ENCODE measurements at places on chromosomes 12 and 14.

DNA sequence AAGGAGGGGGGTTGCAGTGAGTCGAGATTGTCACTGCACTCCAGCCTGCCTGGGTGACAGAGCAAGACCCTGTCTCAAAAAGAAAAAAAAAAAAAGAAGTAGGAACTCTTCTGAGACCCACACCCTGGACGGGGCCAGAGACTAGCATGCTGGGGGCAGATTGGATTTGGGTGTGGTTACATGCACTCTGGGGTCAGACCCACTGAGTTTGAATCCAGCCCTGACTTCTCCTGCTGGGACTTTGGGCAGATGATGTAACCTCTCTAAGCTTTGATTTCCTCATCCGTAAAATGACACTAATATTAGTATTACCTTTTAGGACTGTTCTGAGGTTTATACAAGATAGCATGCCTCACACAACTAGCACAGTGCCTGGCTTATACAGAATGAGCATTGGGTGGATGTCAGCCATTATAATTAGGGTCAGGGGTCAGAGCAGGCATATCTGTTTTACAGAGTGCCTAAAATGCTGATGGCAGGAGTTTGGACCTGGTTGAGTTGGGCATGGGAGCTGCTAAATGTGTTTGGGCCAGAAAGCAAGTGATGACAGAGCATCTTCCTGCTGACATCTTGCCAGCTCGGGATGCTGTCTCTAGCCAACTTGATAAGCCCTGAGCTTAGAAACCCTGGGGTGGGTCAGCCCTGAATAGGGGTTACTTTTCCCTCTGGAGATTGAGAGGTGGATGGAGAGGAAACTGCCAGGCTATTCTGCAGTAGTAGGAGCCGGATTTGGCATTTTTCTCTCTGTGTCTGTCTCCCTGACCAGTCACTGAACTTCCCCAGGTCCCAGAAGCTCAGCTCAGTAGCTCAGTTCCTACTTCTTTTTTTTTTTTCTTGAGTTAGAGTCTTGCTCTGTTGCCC, 15.5 kb downstream of the TPCN1 start:
- DNase-seq: no peak

DNA sequence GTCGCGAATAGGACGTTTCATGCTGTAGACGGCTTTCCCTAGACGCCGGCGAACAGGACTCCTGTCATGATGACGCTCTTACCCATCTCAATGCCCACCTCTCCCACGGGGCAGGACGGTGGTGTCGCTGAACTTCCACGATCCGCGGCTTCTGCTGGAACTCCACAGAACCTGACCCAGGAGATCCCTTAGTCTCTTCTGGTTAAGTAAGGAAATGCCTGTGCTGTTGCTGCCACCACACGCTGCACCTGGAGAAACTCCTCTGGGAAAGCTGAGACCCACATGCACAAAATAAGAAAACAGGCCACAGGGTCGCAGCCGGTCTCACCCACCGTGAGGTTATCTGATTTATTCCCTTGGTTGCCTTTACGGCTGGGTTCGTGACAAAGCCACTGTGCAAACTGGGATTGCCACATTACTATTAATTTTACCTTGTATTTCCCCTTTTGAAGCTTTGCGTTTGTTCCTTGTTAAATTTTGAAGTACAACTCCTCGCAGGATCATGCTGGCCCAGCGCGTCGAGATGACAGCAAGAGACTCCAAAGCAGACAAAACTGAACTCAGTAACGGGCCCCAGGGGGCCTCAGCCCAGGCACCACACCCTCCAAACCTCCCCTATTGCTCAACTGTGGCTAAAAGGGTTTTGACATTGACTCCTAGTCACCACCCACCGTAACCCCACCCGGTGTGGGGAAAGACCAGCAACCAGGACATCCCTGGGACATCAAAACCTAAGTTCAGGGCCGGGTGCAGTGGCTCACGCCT, 9.2 kb upstream of the MMP17 start:
- no peak for DNase-seq

DNA sequence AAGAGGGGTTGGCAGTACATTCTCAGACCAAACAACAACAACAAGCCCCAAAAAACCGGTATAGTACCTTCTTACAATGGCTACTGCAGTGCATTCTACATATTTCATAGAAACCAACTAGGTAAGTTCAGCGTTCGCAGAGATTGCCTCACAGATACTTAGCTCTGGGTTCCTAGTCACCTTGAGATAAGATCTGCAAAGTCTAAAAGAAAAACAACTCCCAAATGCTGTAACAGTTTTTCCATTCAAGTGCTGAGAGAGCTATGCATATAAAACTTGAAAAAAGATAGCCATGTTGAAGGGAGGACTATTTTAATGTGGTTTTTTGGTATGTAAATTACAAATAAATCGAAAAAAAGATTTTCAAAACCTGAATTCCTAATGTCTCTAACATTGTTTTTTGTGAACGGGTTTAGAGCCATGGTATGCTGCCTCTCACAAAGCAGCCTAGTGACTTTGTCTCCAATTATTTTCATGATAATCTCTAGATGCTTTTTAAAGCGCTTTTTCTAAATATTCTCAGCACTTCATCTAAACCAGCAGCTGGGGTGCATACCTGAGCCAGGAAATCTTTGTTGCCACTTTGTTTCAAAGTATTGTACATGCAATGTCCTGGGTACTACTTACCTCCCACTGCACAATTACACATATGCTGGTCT, 56.6 kb upstream of the CRACR2A start:
- DNase-seq: no peak

GRCh38 chr12:125491553-125491952, 426.3 kb downstream of the AACS start:
- no peak for DNase-seq

GRCh38 chr12:268483-268840, 5.8 kb upstream of the SLC6A13 start:
- no peak for DNase-seq

DNA sequence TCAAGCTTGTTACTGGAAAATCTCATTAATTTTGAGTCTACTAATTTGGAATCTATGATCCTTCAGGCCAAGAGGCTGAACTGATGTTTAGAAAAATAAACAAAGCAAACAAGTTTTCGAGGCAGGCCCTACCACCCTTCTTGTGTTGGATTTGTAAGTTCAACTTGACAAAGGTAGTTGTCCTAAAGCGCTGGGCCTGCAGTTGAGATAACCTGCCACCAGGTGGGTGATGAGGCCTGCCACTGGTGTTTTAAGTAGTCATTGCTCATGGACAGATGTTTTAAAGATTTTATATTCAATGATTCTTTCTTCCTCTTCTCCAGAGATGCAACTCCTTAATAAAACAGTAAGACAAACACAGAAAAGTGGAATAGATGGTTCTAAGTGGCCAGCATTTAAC, 19.4 kb downstream of the ACVRL1 start:
- DNase-seq: peak; percentile 54

- no peak for DNase-seq
Measured at GRCh38 chr12:15754233-15754632, 35.0 kb downstream of the EPS8 start.

- DNase-seq: no peak
Measured at GRCh38 chr14:70801836-70802235, 7.5 kb downstream of the MAP3K9 start.

DNA sequence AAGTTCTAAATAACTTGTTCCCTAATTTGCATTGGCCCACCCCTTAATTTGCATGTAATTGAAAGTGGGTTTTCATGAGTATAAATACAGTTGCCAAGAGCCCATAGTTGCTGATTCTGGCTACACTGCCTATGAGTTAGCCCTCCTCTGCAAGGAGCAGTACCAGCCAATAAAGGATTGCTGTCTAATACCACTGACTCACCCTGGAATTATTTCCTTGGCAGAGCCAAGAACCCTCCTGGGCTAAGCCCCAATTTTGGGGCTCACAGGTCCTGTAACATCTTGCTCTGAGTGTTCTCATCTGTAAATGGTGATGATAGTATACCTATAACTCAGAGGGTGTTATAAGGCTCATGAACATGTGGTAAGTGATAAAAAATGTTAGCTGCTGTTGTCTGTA, 6.8 kb downstream of the TTC8 start:
- no peak for DNase-seq
